ENCODE measurements at places on chromosomes 3 and 15.

- no peak for DNase-seq
Measured at GRCh38 chr3:40120806-40121205, 188.7 kb upstream of the EIF1B start.

- peak; percentile 3 for DNase-seq
Measured at GRCh38 chr15:88704791-88705768, 66.3 kb downstream of the ISG20 start.

- no peak for DNase-seq
Measured at GRCh38 chr3:173599673-173600072, 202.1 kb downstream of the NLGN1 start.

DNA sequence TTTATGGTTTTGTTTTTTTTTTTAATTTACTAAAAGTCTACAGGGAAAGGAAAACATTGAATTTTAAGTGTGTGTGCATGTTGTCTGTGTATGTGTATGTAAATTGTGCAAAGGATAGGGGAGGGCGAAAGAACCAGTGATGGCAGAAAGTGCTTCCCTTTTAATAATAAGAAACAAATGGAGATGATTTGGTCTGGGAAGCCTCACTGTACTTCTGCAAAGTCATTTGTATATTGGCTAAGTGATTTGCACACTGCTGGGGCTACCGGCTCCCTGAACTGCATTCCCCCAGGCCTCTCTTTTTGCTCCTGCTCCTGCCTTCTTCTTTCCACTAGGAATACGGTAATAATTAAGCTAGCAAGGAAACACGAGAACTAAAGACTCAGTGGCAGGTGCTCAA is 101.2 kb downstream of the CD47 start:
- no peak for DNase-seq

- no peak for DNase-seq
Measured at GRCh38 chr3:13746385-13746784, 133.5 kb downstream of the WNT7A start.

DNA sequence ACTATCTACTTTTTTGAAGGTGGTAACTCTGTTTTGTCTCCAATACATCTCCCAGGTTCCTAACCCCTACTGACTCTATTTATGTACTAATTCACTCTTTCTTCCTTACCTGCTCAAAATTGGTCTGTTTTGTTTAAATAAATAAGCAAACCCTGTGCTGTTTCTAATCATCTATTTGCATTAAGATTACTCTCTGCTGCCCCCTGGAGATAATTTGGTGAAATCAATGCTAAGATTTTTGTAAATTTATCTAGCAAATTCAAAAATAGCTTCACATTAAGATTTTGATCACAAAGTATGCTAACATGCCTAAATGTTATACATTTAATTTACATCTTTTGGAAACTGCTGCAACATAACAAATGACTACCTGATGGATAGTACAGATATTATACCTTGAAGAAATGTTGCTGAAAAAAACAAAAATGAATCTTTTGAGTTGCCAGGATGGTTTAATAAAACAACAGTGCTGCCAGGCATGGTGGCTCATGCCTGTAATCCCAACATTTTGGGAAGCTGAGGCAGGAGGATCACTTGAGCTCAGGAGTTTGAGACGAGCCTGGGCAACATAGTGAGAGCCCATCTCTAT is 4.4 kb upstream of the CD200R1 start:
- DNase-seq = no peak

DNA sequence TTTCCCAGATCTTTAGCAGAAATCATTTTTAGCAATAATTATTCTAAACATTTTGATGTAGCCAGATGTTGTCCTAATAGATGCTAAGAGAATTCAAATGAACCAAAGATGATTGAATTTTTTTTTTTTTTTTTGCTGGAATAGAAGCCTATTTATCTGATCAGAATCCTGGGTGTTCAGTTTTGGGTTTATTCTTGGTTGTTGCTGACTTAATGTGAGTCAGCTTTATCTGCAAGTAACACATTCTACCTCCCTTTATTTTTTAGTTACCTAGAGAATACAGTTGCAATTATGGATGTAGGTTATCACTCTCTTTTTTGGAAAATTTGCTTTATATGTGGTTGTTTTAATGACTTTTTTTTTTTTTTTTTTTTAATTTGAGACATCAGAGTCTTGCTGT is 6.4 kb downstream of the CEP97 start:
- DNase-seq = no peak

- DNase-seq = no peak
Measured at GRCh38 chr15:27025481-27025966, 54.5 kb downstream of the GABRG3 start.

- peak; percentile 67 for DNase-seq
Measured at GRCh38 chr3:57007521-57008460, 52.7 kb upstream of the SPATA12 start.

DNA sequence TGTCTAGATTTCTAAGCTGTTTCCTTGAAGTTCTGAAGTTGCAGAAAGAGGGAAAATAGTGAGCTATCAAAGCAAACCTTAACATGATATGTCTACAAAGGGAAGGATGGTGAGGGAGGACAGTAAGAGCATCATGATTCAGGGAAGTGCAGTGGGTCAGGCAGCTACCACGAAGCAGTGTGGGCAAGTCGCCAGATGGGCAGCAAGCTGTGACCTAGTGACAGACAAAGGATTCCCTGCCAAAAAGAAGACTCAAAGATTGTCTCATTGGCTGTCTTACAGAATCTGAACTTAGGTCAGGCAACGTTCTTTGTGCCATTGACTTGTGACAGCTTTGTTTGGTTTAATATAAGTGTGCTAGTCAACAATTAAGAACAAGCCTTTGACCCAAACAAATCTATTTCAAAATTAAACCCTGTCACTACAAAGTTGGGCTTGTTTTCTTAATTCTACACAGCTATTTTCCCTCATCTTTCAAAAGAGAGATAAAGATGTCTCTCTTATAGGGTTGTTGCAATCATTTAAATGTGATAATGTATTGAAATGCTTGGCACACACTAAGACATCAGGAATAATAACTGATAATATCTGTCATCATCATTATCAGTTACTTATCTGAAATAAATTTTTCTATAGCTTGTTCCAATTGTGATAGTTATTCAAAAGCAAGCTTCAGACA is 153.3 kb downstream of the ECT2 start:
- DNase-seq = no peak

DNA sequence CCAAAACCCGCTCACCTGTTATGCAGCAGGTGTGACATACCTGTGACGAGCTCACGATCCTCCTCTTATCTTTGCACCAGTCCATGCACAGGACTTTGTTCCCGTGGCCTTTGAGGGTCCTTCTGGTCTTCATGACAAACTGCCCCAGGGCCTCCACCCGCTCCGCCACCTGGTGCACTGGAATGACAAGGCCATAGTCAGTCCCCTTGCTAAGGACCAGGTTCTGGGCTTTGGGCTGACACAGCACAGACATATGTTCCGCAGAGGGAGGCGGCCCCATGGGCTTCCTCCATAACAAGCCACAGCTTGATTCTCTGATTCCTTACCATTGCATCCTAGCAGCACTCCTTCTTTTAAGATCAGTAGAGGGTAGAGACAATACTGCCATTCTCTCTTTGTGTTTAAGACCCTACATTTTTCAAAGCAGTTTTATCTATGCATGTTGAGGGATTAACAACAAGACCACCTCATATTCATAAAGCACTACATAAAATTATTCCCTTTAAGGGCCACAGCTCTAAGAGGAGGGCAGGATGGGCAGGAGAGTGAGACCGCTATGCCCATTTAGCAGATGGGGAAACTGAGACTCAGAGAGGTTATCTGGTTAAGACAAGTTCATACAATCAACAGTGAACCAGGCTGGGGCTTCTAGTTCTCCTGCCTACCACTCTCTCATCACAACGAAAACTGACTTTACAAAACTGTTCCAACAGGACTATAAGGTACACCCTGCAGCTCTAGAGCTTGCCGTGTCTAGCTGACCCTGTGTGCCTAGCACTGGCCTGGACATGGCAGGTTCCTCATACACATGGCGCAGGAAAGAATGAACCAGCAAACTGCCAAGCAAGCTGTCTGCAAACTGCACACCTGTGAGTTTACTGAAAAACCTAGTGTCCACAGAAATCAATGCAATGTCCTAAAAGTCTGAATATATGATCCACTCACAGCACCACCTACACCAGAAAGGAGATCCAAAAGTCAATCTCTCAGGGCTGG is 37.0 kb downstream of the GNB5 start:
- no peak for DNase-seq

DNA sequence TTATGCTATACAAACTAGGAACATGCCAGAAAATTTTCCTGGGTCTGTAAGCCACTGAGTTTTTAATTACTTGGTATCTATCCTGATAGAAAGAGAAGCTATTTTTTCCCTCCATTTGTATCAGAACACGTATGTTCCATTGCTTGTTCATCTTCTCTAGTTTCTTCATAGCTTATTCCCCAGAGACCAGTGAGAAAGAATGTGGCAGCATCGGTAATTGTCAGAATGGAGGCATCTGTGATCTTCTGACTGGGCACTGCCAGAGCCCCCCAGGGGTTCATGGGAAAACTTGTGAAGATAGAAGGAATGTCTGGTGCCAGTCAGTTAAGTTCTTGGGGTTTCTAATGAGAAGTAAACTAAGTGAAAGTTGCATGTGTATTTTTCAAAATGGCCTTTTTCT is 720.2 kb upstream of the GOLIM4 start:
- no peak for DNase-seq

GRCh38 chr3:66115858-66116654 is 77.3 kb upstream of the MAGI1 start:
- no peak for DNase-seq

Data from smooth muscle cell of the brain vasculature (primary cell).